ENCODE measurements at places on chromosomes 7 and 10.

- DNase-seq: no peak
Observed at GRCh38 chr10:130244031-130244927, 108.1 kb downstream of the GLRX3 start.

DNA sequence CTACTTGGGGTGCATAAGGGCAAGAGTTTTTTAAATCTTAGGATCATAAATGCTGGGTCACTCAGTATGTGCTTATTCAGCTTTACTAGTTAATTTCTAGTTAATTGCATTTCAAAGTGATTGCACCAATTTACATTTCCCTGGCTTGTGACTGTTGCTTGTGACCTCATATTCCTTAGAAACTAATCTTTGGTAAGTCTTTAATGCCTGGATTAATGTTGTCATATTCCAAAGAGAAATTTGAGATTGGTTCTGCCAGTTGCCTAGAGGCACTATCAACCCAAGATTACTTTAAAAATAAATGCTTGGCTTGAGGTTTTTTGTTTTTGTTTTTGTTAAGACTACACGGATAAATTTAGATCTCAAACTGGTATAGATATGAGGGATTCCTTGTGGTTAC, 103.1 kb downstream of the ANK3 start:
- no peak for DNase-seq

GRCh38 chr10:113683300-113683699, 3.6 kb downstream of the CASP7 start:
- DNase-seq: no peak

DNA sequence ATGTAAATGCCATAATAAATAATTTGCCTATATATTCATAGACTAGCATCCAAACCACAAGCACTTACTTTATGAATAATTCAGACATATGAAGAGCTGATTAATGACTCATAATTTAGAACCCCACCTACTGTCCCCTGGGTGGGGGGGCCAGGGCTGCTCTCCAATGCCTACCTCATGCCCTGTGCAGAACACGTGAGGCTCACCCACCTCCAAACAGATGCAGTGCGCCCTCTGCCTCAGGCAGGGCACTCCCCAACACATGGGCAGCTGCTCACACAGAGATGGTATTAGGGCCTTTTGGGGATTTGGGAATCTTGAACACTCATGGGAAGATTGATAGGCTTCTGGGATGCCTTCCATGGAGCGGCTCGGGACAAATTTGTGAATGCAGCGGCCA, 75.1 kb upstream of the INSIG1 start:
- no peak for DNase-seq

Data from CD8-positive, alpha-beta memory T cell (primary cell).